NCI-H2171 (cell line): ENCODE measurements at places on chromosomes 7 and 10.

DNA sequence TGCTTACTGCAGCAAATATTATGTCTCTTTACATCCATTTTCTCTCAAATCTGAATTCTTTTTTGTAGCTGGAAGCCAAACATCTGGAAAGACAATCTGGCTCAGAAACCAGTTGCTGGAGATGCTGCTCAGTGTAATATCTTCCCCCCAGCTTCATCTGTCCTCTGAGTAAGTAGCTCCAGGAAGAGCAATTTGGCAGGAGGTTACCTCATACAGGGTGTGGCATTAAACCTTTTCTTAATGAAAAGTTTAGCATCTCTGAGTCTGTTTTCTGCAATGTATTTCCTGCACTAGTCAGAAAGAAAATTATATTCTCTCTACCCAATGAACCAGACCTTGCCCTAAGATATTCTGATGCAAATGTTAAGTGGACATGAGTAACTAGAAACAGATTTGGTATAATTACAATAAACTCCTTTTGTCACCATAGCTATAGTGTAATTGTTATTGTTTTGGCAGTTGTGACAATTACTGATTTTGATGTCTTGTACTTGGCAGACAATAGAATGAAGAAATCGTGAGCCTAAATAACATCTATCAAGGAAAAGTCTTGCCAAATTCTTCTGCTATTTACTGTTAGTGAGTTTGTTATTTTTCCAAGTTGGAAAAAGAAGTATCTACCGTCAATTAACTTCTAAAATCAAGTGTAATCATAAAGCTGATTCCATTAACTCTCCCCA lies 123.3 kb downstream of the WDFY4 start:
- DNase-seq: no peak

DNA sequence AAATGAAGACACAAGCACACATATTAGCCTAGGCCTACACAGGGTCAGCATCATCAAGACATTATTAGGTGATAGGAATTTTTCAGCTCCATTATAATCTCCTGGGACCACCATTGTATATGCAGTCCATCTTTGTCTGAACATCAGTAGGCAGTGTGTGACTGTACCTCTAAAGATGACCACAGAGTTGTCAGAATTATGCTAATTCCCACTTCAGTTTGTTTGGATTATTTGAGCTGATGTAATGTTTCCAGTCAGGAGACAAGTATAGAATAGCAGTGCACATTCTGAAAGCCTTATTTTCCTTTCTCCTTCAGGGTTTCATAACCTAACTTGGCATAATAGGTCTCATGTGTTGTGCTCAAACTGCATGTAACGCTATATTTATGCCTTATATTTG lies 306.4 kb downstream of the NXPH1 start:
- DNase-seq: no peak

DNA sequence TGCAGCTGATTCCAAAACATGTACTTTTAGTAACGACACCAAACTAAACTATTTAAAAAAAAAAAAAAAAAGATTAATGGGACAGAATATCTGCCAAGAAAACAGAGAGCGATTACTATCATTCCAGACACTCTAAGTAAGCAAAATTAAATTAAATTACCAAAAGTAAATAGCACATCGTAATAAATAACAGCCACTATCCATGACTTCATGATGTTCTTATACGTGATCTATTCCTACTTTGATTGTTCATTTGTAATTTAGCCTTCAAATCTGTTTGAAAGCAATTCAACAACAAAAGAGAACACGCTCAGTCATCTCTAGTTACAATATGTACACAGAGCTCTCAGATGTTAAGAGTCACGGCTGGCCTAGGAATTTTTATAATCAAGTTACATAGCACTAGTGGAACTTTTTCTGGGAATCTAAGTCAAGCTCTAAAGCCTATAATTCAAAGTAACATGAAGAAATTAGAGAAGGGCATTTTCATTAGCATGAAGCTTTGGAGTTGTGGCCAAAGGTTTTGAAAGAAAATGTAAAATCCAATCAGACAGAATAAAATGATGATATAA lies 241.7 kb upstream of the NEBL start:
- no peak for DNase-seq

DNA sequence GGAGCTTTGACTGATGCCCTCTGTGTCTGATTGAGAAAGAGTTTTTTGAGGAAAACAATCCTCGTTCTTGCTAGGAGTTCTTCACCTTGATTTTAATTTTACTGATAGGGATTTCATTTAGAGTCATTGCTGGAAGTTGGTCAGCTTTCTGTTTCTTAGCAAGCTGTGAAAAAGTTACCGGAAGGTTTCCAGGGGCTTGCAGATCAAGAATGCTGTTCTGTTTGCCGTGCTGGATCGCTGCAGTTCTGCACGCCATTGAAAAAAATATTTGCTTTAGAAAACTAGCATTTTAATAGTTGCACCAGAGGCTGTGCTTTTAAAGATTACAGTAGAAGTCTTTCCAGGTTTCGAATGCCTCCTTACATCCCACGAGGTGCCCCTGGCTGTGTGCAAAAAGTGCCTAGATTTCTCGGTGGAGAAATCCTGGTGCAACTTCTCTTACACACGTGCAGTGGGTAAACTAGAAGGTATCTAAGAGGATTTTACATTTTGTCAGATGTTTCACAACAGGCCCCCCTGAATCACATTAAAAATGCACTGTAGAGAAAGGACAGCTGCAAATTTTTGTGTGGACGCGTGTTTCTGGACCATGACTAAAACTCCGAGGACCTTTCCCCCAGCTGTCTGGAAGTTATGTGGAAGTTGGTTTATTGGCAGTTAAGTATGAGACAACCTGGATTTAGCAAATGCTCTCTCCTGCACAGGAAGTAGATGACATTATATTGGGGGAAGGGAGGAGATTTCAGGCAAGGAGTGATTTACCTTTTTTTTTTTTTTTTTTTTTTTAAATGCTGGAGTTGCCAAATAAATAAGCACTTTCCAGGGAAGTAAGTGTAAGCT lies 5.8 kb downstream of the TCF7L2 start:
- no peak for DNase-seq

DNA sequence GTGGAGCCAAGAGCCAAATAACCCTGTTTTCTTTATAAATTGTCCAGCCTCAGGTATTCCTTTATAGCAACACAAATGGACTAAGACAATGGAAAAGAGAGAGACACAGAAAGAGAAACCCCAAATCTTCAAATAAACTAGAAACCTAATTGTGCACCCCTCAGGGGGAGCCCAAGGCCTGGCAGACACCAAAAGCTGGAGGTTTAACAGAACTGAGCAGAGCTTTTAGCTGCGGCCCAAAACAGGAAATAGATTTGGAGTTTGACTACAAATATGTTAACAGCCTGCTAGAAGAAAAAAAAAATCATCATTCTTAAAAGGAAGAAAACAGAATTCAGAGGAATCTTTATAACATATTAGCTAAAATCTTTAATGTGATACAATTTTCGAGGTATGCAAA lies 1135.0 kb downstream of the GATA3 start:
- DNase-seq: no peak
